Renal cortical epithelial cell (primary cell): ENCODE measurements at places on chromosomes 3 and 15. TPM values are rescaled to one million over a fixed set of nuclear protein-coding genes. Genes with fewer than 3 reads are reported as not detected.

DNA sequence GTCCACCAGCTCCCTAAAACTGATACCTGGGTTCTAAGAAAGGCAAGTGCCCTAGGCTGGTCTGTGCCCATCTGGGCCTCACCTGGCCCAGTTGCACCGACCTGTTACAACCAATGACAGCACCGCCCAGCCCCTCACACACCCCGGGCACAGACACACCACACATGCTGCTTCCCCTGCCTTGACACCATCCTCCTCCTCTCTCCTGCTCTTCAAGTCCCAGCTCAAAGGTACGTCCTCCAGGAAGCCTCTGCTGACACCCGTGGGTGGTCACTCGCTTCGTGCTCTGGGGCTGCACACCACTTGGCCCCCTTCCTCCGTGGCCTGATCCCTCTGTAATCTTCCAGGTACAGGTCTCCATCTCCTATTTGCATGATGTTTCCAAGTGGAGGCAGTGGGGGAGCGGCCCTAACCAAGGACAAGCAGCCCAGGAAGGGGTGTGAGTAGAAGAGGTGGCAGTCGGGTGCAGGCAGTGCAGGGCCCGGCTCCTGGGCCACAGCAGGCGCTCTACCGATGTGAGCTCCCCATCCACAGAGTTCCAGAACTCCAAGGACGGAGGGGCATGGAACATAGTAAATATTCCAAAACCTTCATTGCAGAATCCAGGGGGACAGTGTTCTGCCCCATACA is 144.6 kb downstream of the NUP210 start:
- no peak for DNase-seq

DNA sequence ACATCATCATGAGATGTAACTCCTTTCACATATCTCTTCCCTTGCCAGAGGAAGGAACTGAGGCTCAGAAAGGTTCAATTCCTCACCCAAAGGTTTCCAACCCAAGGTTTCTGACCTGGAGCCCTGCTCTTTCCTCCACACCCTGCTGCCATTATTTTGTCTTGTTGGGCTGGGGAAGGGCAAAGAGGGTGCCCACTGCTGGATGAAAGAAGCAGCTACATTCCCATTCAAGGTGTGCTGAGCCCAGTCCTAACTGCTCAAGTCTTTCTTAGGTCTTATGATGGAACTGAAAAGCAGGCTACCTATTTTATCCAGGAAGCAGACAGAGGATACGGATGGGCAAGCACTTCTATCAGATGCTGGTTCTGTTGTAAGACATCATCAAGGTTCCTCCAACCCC is 258.0 kb upstream of the CTDSPL start:
- DNase-seq = no peak

GRCh38 chr15:41022487-41023090 is 69.3 kb downstream of the CHAC1 start:
- peak; percentile 47 for DNase-seq

DNA sequence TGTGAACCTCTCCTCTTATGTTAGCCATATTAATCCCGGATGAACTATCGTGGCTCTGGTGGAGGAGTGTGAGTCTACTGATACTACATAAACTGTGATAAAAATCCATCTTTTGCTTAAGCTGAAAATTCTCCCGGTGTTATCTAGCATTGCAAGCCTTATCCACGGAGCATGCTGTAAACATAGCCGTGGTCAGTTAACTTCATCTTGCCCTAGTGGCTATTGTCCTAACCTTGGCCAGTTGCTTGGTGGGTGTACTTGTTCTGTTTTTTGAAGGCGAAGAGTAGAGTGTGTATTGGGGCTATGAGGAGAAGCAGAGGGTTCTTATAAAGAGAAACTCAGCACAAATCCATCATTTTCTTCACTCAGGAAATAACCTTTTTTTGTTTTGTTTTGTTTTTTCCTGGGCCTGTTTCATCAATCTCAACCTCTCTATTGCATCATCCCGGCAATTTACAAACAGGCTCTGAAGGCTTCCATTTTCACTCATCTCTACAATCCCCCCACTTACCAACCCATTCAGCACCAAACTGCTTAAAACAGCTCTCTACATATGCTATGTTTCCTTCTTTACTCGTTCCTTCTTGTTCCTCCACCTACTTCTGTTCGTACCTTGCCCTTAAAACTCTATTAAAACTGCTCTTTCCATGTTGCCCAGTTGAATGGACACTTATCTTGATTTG is 135.5 kb upstream of the PTX3 start:
- DNase-seq = no peak

- DNase-seq = no peak
These were observed 34.3 kb upstream of the PARP14 start for GRCh38 chr3:122646146-122646988.

Gene AEN
- 58.3 and 85.3 TPM in 2 replicates for total RNA-seq

Gene TNNC1
- 0.30 and 1.2 TPM in 2 replicates for total RNA-seq

Gene GREM1
- 4.2 and 9.7 TPM in 2 replicates for total RNA-seq

Gene ITGB5
- total RNA-seq = 142 and 304 TPM in 2 replicates
